ENCODE measurements at places on chromosomes 7 and 10.

DNA sequence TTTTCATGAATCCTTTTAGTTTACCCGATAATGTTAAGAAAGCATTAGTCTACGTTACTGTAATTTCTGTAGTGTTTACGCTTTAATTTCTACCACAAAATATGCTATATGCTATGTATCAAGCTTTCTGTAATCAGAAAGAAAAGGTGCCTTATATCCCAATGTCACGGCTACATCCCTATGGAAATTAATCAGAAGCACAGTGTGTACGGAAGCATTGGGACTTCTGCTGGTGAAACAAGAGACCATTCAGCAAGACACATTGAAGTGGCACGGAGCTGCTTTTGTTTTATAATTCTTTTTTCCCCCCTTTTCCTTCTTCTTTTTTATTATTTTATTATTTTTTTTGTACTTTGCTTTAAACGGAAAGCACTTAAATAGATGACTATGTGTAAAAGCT lies 31.2 kb upstream of the SH2B2 start:
- DNase-seq: no peak

DNA sequence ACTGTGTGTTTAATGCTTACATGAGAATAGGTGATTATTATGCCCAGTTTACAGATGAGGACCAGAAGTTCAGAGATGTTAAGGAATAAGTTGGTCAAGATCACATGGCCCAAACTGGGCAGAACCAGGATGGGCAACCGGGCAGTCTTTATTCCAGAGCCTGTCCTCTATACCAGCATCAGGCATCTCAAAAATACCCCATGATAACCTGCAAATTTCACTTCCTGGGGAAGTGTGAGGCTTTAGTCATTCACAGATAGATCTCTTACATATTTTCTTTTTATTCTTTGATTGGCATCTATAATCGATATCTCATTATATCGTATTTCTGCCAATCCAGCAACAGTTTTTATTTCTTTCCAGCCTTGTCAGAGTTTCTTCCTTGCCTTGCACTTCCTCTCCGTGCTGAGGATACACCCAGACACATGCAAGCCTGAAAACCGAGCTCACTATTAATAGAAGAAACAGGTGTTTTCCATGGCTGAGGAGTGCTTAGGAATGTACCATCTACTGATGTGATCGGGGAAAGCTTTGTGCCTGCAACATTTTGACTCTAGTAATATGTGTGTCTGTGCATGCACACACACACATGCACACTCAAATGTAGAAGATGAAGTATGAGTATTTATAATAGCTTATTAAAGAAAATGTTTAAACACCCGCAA lies 82.4 kb downstream of the CREM start:
- no peak for DNase-seq

DNA sequence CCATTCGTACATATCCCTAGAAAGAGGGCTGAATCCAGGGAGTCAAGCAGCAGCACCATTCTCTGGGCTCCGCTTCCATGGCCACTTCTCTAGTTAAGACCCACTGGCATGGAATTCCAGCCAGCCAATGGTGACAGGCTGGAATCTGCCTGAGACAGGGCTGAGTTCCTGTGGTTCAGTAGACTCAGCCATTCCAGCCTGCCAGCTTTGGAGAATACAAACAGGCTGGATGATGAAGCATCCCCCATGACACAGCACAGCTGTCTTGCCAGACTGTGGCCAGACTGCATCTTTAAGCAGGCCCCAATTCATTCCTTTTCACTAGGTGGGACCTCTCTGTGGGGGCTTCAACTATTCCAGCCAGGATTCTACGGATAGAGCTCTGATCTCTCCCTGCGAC lies 329.6 kb downstream of the XPNPEP1 start:
- no peak for DNase-seq

- no peak for DNase-seq
Measured at GRCh38 chr7:82757-83155, 109.6 kb upstream of the FAM20C start.

DNA sequence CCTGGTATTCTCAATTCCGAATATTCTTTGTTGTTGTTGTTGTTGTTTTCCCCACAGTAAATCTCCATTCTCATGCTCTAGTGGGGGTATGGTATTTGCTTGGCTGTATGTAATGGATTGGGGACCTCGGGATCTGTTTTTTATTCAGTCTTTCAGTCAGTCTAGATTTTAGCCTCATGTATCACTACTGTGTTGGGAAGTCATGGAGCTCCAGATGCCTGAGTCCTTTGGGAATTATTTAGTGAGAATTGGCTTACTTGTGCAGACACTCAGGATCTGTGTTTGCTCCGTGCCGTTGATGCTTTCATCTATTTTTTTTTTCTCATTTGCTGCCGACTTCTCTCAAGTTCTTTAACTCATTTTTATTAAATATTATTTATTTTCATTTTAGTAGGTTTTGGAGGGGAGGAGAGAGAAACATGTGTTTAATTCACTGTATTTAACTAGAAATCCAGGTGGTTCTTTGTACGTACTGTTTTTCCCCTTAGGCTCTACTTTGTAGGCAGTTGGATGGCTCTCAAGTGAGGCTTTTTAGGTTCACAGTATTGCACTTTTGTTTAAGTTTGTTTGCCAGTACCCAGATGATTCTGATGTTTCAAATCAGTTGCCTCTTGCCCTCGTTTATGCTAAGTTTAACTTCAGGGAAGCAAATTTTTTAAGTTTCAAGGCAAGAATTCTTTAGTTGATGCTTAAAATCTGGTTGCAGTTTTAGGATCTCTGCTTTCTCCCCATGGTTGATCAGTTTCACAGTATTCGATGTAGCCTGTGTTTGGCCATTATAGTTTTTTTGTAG lies 36.9 kb downstream of the ZNRF2 start:
- no peak for DNase-seq

DNA sequence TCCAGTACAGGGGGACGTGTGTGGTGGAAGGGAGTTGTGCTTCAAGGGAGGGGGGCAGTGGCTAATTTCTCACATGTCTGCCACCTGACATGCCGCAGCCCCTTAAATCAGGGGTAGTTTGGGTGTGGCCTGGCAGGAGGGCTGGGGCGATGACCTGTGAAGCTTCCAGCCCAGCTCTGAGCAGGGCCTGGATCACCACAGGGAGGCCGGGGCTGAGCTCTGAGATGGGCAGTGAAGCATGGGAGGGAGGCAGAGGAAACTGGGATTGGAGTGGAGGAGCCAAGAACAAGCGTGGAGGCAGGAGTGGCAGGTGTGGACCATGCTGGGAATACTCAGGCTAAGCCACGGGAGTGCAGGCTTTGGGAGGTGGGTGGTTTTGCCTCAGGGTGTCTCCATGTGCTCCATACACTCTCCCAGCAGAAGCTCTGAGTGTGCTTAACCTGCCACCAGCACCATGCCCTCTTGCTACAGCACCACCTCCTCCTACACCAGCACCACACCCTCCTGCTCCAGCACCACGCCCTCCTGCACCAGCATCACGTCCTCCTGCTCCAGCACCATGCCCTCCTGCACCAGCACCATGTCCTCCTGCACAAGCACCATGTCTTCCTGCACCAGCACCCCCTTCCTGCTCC lies 99.3 kb upstream of the SHH start:
- DNase-seq: no peak

- no peak for DNase-seq
Measured at GRCh38 chr7:127107601-127108007, 145.1 kb downstream of the GRM8 start.

DNA sequence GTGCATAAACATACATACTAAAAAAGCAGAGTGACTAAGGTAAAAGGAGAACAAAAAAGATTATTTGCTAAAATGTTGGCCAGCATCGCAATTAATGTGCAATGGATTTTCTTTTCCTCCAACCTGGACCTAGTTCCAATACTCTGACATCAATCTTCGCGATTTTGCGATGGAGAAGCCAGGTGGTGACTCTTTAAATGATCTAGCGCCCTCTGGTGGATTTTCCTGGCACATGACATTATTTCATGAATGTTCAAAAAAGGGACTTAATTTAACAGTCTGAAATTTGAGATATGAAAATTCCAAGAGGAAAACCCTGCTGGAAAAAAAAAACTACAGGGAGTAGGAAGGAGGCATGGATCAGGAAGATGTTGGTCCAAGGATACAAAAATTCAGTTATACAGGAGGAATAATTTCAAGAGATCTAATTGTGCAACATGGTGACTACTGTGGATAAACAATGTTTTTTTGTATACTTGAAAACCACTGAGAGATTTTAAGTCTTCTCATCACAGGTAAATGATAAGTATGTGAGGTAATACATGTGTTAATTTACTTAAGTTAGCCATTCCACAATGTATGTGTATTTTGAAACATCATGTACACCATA lies 4.3 kb upstream of the KCNMA1 start:
- peak; percentile 21 for DNase-seq

- no peak for DNase-seq
Measured at GRCh38 chr10:72503241-72503640, 122.6 kb downstream of the MICU1 start.

- DNase-seq: no peak
Measured at GRCh38 chr10:21069929-21070700, 173.0 kb upstream of the NEBL start.

DNA sequence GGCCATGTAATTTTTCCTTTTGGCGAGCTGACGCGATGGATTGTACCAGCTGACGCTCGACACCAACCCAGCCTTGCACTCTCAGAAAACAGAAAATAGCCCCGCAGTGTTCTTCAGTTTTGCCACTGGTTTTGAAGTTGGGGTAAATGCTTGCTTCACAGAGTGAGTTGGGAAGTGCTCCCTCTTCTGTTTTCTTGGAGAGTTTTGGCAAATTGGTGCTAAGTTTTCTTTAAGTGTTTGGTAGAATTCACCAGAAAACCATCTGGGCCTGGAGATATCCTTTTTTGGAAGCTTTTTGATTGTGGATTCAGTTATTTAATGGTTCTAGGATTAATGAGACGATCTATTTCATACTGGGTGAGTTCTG lies 252.8 kb downstream of the ELFN1 start:
- no peak for DNase-seq

DNA sequence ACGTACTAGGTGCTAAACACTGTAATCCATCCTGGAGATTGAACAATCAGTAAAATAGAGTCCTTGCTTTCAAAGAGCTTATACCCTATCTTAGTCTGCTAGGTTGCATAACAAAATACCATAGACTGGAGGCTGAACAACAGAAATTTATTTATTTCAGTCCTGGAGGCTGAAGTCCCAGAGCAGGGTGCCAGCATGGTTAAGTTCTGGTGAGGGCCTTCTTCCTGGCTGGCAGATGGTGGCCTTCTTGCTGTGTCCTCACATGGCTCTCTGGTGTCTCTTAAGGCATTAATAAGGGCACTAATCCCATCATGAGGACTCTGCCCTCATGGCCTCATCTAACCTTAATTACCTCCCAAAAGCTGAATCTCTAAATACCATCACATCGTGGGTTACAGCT lies 43.1 kb upstream of the ICA1 start:
- DNase-seq: no peak

Data from stimulated activated CD4-positive, alpha-beta T cell treated with anti-CD3 and anti-CD28 coated beads, Interleukin-1b, Interleukin-23, amount 100 ng/mL, for 24 hours (primary cell).